ENCODE measurements at places on chromosomes 7 and 10.

- no peak for DNase-seq
These were observed 26.2 kb upstream of the CRHR2 start for GRCh38 chr7:30708412-30708811.

- DNase-seq, result no peak
These were observed 24.3 kb downstream of the GARS1 start for GRCh38 chr7:30618961-30619360.

- DNase-seq, result no peak
These were observed 40.3 kb downstream of the COL13A1 start for GRCh38 chr10:69842020-69842419.

GRCh38 chr7:82631998-82632397, 188.4 kb upstream of the CACNA2D1 start:
- DNase-seq, result no peak

DNA sequence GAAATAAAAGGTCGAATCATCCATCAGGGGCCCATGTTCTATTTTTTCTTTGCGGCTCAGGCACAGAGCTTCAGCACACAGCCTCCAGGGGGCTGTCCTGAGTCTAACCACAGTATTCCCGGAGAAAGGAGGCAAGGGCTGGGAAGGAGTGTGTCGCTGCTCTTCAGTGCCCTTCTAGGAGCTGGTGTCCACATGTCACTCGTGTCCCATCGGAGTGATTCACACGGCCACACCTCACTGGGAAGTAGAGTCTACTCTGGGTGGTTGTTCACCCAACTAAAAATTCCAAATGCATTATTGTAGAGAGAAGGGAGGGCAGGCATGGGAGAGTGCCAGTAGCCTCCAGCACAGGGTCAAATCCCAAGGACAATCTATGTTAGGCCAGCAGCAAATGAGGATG, 114.8 kb upstream of the LANCL2 start:
- DNase-seq, result peak; percentile 66

Measured in neural progenitor cell (in vitro differentiated cells).